Progenitor cell of endocrine pancreas (in vitro differentiated cells): ENCODE measurements at places on chromosomes 3 and 15.

GRCh38 chr15:55627730-55628368, 39.7 kb upstream of the PYGO1 start:
- H3K27me3 ChIP-seq: no peaks in the 10 kb centered on the region
- no peak overlapping the region for H3K27ac ChIP-seq
- DNase-seq: no peak
- no peaks in the 10 kb centered on the region for H3K4me1 ChIP-seq

DNA sequence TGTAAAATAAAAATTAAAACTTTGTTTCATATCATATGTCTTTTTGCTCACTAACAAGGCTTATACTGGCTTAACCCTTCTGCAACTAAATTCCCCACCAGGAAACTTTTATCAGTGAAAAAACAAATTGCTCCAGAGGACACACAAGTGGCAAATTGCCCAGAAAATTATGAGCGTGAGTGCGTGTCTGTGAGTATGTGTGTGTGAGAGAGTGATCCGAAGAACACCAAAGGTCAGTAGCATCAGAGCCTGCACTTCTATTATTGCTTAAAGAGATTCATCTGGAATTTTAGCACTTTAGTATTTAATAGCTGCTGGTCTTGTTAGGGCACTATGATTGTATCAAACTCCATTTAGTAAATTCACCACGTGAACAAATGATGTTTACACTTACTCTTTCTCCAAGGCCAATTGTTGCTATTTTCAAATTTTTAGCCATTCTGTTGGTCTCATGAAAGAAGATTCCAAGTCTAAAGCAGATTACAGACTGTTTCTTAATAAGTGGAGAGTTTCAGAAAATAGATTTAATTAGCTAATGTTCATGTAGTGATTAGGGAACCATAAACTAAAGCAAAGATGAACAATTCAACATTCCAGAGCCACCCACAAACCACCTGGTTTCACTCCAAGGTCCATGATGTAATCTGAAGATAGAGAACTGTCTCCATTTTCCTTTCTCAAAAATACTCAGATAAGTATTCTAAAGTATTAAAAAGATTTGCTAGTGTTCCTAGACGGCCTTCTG, 91.1 kb upstream of the IL12A start:
- no peak for DNase-seq
- H3K4me3 ChIP-seq: no peak overlapping the region
- H3K36me3 ChIP-seq: no peaks in the 10 kb centered on the region
- no peaks in the 10 kb centered on the region for H3K4me1 ChIP-seq

GRCh38 chr3:46705022-46705530, 3.9 kb downstream of the TMIE start:
- H3K36me3 ChIP-seq: no peaks in the 10 kb centered on the region
- no peaks in the 10 kb centered on the region for H3K4me1 ChIP-seq
- no peak overlapping the region for H3K4me3 ChIP-seq

GRCh38 chr15:89820666-89821611, 6.3 kb upstream of the ANPEP start:
- no peak overlapping the region for H3K27ac ChIP-seq
- no peaks in the 10 kb centered on the region for H3K4me1 ChIP-seq
- H3K36me3 ChIP-seq: peaks cover 1% of the 10 kb centered on the region
- H3K4me3 ChIP-seq: no peak overlapping the region

GRCh38 chr3:164040991-164041390, 1037.3 kb downstream of the SI start:
- H3K4me1 ChIP-seq: no peaks in the 10 kb centered on the region
- H3K27me3 ChIP-seq: no peaks in the 10 kb centered on the region
- H3K36me3 ChIP-seq: no peaks in the 10 kb centered on the region

DNA sequence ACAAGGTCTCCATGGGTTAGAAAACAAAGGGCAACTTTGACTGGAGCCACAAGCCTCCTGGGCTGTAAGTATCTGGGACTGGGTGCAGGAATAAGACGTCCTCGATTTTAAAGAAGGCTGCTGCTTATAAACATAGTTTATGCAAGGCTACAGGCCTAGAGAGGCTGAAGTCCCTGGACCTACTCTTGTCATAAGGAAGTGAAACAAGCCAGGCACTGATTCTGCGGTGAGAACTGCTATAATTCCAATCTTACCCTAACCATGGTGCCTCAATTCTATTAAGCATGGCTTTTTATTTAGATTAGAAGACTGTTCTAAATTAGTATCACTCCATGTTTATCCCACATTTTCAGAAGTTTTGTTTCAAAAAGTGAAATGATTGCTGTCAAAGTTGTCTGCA, 777.6 kb downstream of the PLOD2 start:
- H3K36me3 ChIP-seq: no peaks in the 10 kb centered on the region
- H3K4me1 ChIP-seq: no peaks in the 10 kb centered on the region
- H3K4me3 ChIP-seq: no peak overlapping the region
- no peaks in the 10 kb centered on the region for H3K27me3 ChIP-seq

DNA sequence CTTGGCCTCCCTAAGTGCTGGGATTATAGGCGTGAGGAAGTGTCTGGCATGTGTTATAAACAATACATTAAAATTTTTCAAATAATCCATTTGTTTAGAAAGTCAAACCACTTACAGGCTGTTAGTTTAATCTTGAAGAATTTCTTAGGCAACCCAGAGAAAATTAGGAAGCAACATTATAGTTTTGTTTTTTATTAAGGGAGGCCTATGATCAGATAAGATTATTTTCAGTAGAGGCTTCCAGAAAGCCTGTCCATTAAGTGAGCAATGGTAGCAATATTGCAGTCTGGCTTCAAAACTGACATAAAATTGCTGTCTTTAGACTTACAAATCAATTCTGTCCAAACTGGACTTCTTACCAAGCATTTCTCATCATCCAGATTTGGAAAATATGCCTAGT, 49.6 kb downstream of the CD47 start:
- H3K27me3 ChIP-seq: no peaks in the 10 kb centered on the region
- no peak overlapping the region for H3K27ac ChIP-seq
- no peak for DNase-seq

- H3K27me3 ChIP-seq: no peaks in the 10 kb centered on the region
- no peak overlapping the region for H3K4me3 ChIP-seq
- H3K27ac ChIP-seq: peak overlapping the region; percentile 86
- DNase-seq: no peak
- H3K36me3 ChIP-seq: peaks cover 19% of the 10 kb centered on the region
Observed at GRCh38 chr3:183766107-183766506, 59.3 kb downstream of the MAP6D1 start.

GRCh38 chr15:72050700-72051099, 67.2 kb downstream of the MYO9A start:
- H3K4me1 ChIP-seq: peaks cover 4% of the 10 kb centered on the region
- H3K4me3 ChIP-seq: no peak overlapping the region
- no peak for DNase-seq
- H3K36me3 ChIP-seq: no peaks in the 10 kb centered on the region

DNA sequence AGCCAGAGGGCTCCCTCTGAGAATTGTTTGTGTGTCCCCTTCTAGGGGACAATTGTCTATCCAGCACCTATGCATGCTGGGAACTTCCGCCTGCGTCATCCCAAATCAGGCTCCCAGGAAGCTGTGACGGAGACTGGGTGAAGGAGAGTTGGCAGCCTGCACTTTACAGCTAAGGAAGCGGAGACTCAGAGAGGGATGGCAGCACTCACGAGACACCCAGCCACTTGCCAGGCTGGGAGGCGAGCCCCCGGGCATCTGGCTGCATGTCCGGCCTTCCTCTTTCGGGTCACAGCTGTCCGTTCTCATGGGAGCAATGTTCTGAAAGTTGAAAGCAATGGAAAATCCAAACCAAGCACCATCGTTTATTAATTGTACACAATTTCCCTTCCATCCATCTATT, 45.5 kb upstream of the SLC6A11 start:
- no peaks in the 10 kb centered on the region for H3K36me3 ChIP-seq
- no peak overlapping the region for H3K4me3 ChIP-seq
- H3K27ac ChIP-seq: no peak overlapping the region
- no peaks in the 10 kb centered on the region for H3K4me1 ChIP-seq
- no peak for DNase-seq

DNA sequence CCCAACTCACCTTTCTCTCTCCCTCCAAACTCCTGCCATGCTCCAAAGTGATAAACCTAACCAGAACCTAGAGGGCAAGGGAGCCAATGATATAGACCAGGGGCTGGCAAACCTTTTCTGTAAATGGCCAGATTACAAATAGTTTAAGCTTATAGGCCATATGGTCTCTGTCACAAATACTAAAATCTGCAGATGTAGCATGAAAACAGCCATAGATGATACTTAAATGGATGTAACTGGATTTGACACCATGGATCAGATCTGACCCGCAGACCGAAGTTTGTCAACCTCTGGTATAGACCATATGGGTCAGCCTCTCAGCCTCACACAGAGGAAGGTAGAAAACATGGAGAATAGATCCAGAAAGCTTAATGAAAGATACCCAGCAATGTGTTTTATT, 165.2 kb upstream of the STT3B start:
- no peaks in the 10 kb centered on the region for H3K27me3 ChIP-seq
- DNase-seq: no peak
- no peak overlapping the region for H3K4me3 ChIP-seq
- no peak overlapping the region for H3K27ac ChIP-seq
- no peaks in the 10 kb centered on the region for H3K36me3 ChIP-seq
